Upper lobe of left lung (tissue), 6 donors: ENCODE measurements at places on chromosomes 7 and 10. TPM values are rescaled to one million over a fixed set of nuclear protein-coding genes. Genes with fewer than 3 reads are reported as not detected.

GRCh38 chr7:51619880-51620279, 303.3 kb upstream of the COBL start:
- H3K36me3 ChIP-seq = no peaks in the 10 kb centered on the region
- DNase-seq = no peak
- H3K27me3 ChIP-seq = no peaks in the 10 kb centered on the region
- no peaks in the 10 kb centered on the region for H3K4me1 ChIP-seq
- H3K27ac ChIP-seq = no peak overlapping the region

GRCh38 chr10:112587729-112588128, 140.7 kb downstream of the VTI1A start:
- no peaks in the 10 kb centered on the region for H3K4me1 ChIP-seq
- no peaks in the 10 kb centered on the region for H3K36me3 ChIP-seq
- DNase-seq = no peak
- H3K4me3 ChIP-seq = no peak overlapping the region
- H3K27me3 ChIP-seq = no peaks in the 10 kb centered on the region

DNA sequence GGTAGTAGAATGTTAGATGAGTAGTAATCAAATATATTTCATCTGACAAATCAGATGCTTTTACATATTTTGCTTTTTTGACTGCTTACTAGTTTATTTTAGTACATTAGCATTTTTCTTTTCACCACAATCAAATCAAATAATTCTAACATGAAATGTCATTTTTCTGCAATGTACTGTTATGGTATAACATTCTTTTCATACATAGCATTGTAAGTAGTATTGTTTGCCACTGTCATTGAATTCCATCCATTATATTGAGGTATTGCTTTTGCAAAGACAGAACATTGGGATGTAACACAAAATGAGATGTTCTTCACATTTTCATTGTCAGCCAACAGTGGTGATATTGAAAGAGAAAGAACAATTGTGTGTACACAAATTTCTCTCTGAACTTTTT, 107.4 kb downstream of the TRIL start:
- no peaks in the 10 kb centered on the region for H3K36me3 ChIP-seq
- no peak for DNase-seq
- H3K27ac ChIP-seq = no peak overlapping the region
- no peak overlapping the region for H3K4me3 ChIP-seq
- peaks cover 11% of the 10 kb centered on the region for H3K4me1 ChIP-seq
- no peaks in the 10 kb centered on the region for H3K27me3 ChIP-seq

GRCh38 chr7:141320287-141320686, 230.9 kb upstream of the AGK start:
- H3K4me1 ChIP-seq = no peaks in the 10 kb centered on the region
- H3K4me3 ChIP-seq = no peak overlapping the region
- DNase-seq = no peak

DNA sequence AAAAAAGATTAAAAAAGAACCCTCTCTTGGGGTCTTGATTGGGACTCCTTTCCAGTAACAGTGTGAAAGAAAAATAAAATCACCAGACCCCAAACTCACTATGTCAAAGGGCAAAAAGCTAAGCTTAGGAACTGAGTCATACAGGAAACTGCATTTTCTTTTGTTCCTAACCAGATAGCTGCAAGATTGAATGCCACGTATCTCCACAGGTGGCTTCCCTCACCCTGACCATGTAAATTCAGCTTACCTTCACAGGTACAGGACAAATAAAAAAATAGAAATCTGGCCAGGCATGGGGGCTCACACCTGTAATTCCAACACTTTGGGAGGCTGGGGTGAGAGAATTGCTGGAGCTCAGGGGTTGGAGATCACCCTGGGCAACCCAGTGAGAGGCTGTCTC, 32.5 kb upstream of the EIF4H start:
- DNase-seq = no peak
- no peaks in the 10 kb centered on the region for H3K36me3 ChIP-seq
- H3K27ac ChIP-seq = no peak overlapping the region
- no peaks in the 10 kb centered on the region for H3K4me1 ChIP-seq

- H3K27ac ChIP-seq = peak overlapping the region; percentile 84
- no peaks in the 10 kb centered on the region for H3K36me3 ChIP-seq
These were observed 25.5 kb upstream of the ABLIM1 start for GRCh38 chr10:114683593-114683992.

DNA sequence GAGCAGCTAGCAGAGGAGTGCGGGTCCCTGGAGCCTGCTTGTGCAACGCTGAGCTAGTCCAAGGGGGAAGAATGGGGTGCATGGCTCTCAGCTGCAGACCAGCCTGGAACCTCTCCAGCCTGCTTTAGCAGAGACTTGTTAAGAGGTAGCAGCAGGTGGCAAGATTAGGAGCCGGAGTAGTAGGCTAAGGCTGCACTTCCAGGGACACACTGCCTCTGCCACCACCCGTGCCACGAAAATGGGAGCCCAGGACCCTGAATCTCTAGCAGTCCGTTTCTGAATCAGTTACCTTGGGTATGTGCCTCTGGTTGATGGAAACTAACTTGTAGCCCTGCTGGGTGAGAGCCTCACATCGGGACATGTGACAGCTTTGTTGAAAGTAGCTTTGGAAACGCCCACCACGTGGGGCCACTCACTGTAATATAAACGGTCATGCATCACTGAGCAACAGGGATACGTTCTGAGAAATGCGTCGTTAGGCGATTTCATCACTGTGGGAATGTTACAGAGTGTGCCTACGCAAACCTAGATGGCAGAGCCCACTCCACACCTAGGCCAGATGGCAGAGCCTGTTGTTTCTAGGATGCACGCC, 25.9 kb downstream of the HTRA1 start:
- peaks cover 12% of the 10 kb centered on the region for H3K4me1 ChIP-seq
- H3K4me3 ChIP-seq = no peak overlapping the region
- H3K27ac ChIP-seq = no peak overlapping the region
- no peaks in the 10 kb centered on the region for H3K36me3 ChIP-seq
- DNase-seq = peak; percentile 29

- no peaks in the 10 kb centered on the region for H3K4me1 ChIP-seq
- H3K27ac ChIP-seq = no peak overlapping the region
- no peaks in the 10 kb centered on the region for H3K27me3 ChIP-seq
- H3K4me3 ChIP-seq = no peak overlapping the region
These were observed 122.1 kb downstream of the BTAF1 start for GRCh38 chr10:92045641-92046106.

DNA sequence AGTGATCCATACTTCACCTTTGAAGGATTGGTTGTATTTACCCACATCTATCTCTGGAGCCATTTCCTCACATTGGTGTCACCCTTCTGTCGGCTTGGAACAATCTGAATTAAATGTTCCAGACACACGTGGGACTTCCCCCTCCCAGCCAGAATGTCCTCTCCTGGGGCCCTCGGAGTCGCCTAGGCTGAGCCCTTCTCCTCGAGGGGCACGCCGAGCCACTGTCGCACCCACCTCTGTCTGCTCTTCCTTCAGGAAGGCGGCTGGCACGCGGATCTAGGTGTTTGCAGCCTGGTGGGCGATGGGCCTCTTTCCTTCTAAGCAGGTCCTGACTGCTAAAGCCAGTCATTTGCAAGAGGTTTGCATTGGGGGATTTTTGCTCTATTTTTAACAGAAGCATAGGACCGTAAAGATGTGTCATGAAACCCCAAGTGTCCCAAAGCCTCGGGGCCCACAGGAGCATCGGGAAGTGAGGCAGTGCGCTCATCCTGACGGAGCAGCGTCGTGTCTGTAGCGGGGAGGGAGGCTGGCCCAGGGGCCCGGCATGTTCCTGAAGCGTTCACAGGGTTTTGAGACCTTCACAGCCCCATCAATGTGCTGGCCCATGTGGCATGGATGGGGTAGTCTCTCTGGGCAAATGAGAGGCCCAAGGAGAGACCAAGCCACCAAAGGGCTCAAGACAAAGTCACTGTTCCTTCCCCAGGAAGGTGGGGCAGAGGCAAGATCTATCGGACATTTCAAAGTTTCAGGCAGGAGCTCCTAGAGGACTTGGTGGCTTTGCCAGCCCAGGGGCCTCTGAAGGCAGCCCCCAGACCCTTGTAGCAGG, 86.7 kb downstream of the RGS10 start:
- DNase-seq = no peak
- peaks cover 70% of the 10 kb centered on the region for H3K36me3 ChIP-seq
- no peaks in the 10 kb centered on the region for H3K4me1 ChIP-seq
- no peak overlapping the region for H3K27ac ChIP-seq
- no peaks in the 10 kb centered on the region for H3K27me3 ChIP-seq
- H3K4me3 ChIP-seq = no peak overlapping the region

DNA sequence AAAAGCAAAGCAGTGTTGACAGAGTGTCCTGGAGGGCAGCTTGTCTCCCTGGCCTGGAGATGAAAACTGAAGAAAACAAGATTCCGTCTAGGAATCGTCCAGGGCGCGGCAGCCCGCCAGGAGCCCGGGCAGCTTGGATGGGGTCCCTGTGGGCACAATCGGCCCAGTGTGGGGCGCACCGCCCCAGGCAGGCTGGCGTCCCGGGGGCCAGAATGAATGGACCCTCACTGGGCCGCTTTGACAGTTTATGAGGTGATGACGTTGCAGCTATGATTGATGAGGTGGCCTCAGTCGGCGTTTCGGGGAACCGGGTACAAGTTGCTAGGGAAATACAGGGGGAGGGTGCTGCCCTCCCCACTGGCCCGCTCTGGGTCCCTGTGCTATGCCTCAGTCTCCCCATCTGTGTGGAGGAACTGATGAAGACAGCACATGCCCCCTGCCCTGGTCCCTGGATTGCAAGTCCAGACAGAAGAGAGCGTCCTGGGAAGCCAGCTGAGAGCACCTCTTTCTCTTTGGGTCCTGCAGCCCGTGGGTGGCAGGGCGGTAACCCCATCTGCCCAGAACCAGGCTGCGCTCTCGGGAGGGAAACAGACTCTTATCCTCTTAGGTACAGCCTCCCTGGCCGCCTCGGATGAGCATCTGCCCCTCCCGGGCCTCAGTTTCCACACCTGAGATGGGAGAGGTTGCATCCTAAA, 131.3 kb downstream of the LHPP start:
- peaks cover 19% of the 10 kb centered on the region for H3K4me1 ChIP-seq
- no peak overlapping the region for H3K4me3 ChIP-seq
- no peak overlapping the region for H3K27ac ChIP-seq
- no peaks in the 10 kb centered on the region for H3K27me3 ChIP-seq

DNA sequence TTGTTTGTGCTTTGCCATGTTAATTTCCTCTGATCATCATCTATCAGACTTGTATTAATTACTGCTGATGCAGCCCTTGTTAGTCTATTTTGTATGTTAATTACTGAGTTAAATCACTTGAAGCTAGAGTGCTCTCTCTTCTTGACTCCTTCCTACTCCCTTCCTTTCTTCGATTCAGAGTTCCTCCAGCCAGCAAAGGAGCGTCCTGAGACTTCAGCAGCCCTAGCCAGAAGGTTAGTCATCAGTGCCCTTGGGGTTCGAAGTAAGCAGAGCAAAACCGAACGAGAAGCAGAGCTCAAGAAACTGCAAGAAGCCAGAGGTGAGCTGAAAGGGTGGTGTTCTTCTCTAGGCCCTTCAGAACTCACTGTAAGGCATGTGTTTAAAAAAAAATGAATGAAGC, 32.1 kb downstream of the LOXL4 start:
- peaks cover 7% of the 10 kb centered on the region for H3K36me3 ChIP-seq
- no peaks in the 10 kb centered on the region for H3K27me3 ChIP-seq
- no peaks in the 10 kb centered on the region for H3K4me1 ChIP-seq
- no peak for DNase-seq

DNA sequence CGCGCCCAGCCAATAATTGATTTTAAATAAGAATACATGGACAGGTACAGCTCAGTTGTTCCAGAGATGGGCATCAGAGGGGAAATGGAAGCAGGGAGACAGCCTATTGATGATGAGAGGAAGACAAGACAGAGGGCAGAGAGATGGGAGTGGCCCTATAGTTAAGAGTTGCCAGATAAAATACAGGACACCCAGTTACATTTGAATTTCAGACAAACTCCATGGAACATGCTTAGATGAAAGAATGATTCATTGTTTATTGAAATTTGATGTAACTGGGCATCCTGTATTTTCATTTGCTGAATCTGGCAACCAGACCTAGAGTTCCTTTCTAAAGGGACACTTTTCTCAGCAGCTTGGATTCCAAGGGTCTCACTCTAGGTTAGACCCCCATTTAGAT, 341.1 kb downstream of the FRMD4A start:
- H3K27ac ChIP-seq = peak overlapping the region; percentile 73
- DNase-seq = no peak
- no peak overlapping the region for H3K4me3 ChIP-seq
- H3K36me3 ChIP-seq = no peaks in the 10 kb centered on the region

GRCh38 chr7:47786557-47787248, 161.6 kb downstream of the PKD1L1 start:
- no peak overlapping the region for H3K27ac ChIP-seq
- no peak overlapping the region for H3K4me3 ChIP-seq
- H3K36me3 ChIP-seq = no peaks in the 10 kb centered on the region

The TMEM176A gene
- 24.9 TPM for total RNA-seq

The HMX3 gene
- not detected for total RNA-seq

The STOX1 gene
- 4.1 TPM for total RNA-seq
